ENCODE measurements at places on chromosomes 4 and X.

- peak; percentile 67 for DNase-seq
These were observed 20.5 kb downstream of the TRIM61 start for GRCh38 chr4:164956766-164957643.

GRCh38 chr4:53130896-53131561 lies 234.8 kb downstream of the SCFD2 start:
- no peak for DNase-seq

- no peak for DNase-seq
These were observed 58.9 kb upstream of the BCOR start for GRCh38 chrX:40156470-40157227.

DNA sequence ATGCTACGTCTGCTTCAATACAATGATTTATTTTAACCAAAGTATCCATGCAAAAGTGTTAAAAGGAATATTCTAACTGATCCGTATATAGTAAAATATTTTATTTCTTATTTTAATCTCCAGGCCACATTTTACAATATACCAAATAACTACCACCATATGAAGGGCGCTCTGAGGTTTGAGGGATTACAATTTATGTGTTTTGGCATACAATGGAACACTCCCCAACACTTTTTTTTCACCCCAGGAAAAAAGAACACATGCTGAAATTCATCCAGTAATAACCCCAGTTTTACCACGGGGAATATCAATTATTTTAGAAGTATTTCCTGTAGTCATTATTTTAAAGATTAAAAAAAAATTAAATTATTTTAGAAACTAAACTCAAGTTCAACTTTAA lies 65.4 kb downstream of the APBB2 start:
- no peak for DNase-seq

- DNase-seq: no peak
These were observed 56.0 kb upstream of the SORCS2 start for GRCh38 chr4:7136351-7136750.

- DNase-seq: no peak
These were observed 621.7 kb upstream of the HS3ST1 start for GRCh38 chr4:12050357-12050756.

- DNase-seq: no peak
These were observed 2.2 kb downstream of the TMEM156 start for GRCh38 chr4:39029752-39030694.

- no peak for DNase-seq
These were observed 19.9 kb upstream of the KIAA1210 start for GRCh38 chrX:119147486-119147885.

DNA sequence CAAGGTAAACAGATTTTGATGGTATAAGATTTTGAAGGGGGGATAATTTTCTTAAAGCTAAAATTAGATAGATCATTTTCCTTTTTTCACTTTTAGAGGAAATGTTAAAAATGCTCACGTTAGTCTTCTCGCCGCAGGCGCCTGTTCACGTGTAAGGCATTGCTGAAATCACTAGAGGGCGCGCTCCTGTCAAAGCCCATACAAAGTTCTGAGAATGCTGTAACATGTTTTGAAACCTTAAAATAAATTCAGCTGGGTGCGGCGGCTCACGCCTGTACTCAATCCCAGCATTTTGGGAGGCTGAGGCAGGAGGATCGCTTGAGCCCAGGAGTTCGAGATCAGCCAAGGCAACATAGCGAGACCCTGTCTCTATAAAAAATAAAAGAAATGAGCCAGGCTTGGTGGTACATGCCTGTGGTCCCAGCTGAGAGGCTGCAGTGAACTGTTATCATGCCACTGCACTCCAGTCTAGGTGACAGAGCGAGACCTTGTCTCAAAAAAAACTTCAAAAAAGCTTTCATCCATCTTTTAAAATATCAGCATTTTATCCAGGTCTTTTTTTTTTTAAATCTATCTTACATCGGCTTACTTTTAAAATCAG lies 138.0 kb downstream of the RBMX2 start:
- no peak for DNase-seq

GRCh38 chr4:82998898-82999297 lies 11.7 kb downstream of the LIN54 start:
- no peak for DNase-seq

GRCh38 chr4:94413085-94413840 lies 38.5 kb upstream of the PDLIM5 start:
- no peak for DNase-seq

- no peak for DNase-seq
These were observed 116.4 kb downstream of the RAP1GDS1 start for GRCh38 chr4:98377559-98377958.

DNA sequence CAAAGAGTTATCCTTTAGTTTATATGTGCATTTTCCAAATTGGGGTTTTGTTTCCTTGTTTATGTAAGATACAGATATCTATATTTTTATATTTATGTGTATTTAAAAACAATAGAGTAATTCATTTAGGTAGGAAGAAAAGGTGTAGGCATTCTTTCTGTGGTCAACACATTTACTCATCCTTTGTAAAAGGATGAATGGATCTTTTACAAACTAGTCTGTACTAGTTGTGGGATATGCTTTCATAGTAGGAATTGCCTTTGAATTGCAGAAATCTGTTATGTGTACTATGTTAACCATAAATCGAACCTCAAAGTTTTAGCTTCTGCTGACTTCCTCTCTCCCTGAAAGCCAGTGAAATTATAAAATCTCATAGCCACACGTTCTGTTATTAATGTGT lies 128.5 kb downstream of the REPS2 start:
- no peak for DNase-seq

GRCh38 chr4:75211422-75211821 lies 278.5 kb downstream of the PARM1 start:
- no peak for DNase-seq

DNA sequence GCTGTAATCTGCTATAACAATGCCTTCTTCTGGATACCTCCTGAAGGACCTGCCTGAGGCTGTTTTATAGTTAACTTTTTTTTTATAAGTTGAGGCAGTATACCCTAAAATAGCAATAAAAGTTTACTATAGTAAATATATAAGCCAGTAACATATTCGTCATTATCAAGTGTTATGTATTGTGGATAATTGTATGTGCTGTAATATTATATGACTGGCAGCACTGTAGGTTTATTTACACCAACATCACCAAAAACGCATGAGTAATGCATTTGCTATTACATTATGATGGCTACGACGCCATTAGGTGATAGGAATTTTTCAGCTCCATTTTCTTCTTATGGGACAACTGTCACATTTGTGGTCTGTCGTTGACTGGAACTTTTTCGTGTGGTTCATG lies 237.2 kb upstream of the PITX2 start:
- DNase-seq: no peak

DNA sequence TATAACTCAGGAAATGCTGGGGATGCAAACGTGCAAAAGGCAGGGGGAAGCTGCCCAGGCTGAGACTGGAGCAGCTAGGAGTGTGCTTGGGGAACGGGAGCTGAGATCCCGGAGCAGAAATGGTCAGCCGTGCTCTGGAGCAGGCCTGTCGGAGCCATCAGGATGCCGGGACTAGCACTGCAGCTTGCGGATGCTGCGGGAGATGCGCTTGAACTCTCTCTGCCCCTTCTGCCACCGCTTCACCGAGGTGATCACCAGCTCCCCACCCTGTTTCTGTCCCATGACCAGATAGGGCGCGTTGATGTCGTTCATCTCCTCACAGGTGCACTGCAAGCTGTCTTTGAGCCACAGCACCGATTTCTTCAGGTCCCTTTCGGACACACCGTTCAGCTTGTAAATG lies 7.6 kb downstream of the SFRP2 start:
- no peak for DNase-seq

- peak; percentile 79 for DNase-seq
These were observed at the start of gene IDUA for GRCh38 chr4:986879-987623. TSS of gene IDUA (plus strand) at chr4:987044. CDS start at chr4:987085, 41 bp downstream.

DNA sequence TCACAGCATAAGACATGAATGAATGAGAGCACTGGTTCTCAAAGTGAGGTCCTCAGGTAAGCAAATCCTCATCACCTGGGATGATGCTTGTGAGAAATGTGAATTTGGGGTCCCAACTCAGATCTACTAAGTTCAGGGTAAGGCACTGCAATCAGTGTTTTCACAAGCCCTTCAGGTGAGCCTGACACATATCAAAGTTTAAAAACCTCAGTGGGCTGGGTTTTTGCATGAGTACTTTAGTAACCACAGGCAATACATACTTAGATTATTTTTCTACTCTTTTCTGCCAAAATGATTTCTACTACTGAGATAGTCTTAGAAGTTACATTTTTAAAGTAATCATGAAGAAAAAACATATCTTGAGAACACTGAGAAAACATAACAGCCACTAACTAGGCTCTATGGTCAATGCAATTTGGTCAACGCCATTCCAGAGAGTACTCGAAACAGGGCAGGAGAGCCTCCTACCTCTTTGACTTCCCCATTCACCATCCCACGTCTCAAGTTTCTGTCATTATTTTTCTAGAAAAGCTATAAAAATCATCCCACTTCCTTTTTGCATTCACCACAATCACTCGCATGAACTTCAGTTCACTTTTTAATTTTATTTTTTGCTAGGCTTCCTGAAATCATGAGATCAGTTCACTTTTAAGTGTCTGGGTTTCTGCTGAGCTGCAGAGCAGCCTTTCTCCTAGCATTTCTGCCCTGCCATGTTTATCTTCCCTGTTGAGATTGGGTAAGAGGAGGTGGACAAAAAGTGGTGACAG lies 73.8 kb downstream of the MFAP3L start:
- DNase-seq: no peak

GRCh38 chrX:134647477-134647877 lies 10.8 kb downstream of the PLAC1 start:
- no peak for DNase-seq

- no peak for DNase-seq
These were observed 249.2 kb downstream of the TENM3 start for GRCh38 chr4:182492423-182492822.

DNA sequence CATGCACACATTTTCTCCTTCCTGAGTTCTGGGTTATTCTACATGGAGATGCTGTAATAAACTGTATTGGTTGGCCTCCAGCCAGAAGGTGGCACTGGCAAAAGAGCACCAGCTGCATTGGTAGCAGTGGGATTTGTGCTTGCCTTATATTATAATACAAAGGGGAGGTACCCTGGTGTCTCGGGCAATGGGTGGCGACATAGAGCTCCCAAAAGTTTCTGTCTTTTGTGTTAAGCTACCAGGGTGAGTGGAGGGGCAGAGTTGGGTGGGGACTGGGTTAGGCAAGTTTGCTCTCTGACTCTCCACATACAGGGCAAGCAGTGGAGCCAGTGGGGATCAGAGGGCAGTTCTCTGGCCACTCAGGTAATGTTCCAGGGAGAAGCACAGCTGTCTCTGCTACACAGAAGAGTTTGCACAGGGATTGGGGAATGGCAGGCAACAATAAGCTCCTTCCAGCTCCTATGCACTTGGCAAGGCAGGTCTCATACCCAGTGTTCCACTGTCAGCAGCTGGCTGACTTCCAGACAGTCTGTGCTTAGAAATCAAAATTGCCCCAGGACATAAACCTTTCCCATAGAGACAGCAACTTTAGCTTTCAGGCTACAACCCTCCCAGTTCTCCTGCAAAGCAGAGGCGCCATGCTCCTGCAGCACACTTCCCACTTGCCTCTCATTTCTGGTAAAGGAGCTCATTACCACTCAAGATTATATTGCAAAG lies 463.9 kb upstream of the PCDH7 start:
- no peak for DNase-seq

GRCh38 chrX:81202456-81202819 lies 536 bp downstream of the SH3BGRL start:
- DNase-seq: no peak

- DNase-seq: no peak
These were observed 56.9 kb downstream of the PCGF3 start for GRCh38 chr4:762211-763190.

DNA sequence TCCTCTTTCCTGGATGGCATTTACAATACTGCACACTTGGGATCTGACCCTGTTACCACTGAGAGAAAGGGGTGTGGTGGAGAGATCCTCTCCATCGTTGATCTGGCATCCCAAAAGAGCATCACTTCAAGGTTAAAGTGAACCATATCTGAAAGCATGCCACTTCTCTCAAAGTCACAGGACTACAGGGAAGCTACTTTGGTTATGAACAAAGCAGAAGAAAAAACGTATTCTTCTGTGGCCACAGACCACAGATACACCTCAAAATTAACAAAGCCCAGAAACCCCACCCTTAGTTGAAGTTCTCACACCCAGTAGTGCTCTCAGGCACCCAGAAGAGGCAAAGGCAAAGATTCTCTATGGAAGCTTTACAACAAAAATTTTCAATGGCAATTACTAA lies 108.3 kb downstream of the JADE1 start:
- DNase-seq: no peak

GRCh38 chrX:26411045-26411444 lies 195.1 kb downstream of the MAGEB5 start:
- DNase-seq: no peak

GRCh38 chr4:7009564-7009963 lies 33.6 kb upstream of the TADA2B start:
- no peak for DNase-seq

GRCh38 chrX:84188320-84188834 lies 378 bp upstream of the RPS6KA6 start:
- no peak for DNase-seq

All from activated T-helper 9 cell treated with anti-CD3 and anti-CD28 coated beads, Interleukin-2, amount 50 U/mL, for 16 hours (primary cell).